ENCODE measurements at places on chromosomes 7 and 10.

GRCh38 chr10:124648131-124648475 lies 96.1 kb downstream of the FAM53B start:
- no peak for DNase-seq
- H3K4me1 ChIP-seq: peaks cover 27% of the 10 kb centered on the region
- no peak overlapping the region for H3K27ac ChIP-seq
- H3K36me3 ChIP-seq: no peaks in the 10 kb centered on the region

GRCh38 chr10:127525686-127526085 lies 23.4 kb upstream of the NPS start:
- no peaks in the 10 kb centered on the region for H3K4me1 ChIP-seq
- H3K27ac ChIP-seq: no peak overlapping the region
- H3K27me3 ChIP-seq: no peaks in the 10 kb centered on the region

DNA sequence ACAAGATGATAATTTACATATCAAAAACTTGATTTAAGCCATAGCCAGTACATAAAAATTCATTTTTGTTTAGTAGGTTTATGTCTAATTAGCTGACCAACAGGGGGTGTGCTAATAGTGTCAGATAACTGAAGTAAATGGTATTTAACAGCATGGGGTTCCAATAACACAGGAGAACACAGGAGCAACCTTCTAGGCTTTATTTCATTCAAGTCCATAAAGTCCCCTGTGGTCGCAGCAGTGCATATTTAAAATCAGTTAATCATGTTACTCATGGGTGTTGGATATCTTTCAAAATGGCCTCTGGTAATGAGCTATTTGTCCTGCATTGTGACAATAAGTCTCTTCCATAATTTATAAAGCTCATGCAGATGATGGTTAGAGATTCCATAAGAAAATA lies 238.6 kb downstream of the CNTNAP2 start:
- no peaks in the 10 kb centered on the region for H3K4me1 ChIP-seq
- H3K36me3 ChIP-seq: no peaks in the 10 kb centered on the region
- H3K27me3 ChIP-seq: no peaks in the 10 kb centered on the region
- H3K27ac ChIP-seq: no peak overlapping the region
- DNase-seq: no peak

DNA sequence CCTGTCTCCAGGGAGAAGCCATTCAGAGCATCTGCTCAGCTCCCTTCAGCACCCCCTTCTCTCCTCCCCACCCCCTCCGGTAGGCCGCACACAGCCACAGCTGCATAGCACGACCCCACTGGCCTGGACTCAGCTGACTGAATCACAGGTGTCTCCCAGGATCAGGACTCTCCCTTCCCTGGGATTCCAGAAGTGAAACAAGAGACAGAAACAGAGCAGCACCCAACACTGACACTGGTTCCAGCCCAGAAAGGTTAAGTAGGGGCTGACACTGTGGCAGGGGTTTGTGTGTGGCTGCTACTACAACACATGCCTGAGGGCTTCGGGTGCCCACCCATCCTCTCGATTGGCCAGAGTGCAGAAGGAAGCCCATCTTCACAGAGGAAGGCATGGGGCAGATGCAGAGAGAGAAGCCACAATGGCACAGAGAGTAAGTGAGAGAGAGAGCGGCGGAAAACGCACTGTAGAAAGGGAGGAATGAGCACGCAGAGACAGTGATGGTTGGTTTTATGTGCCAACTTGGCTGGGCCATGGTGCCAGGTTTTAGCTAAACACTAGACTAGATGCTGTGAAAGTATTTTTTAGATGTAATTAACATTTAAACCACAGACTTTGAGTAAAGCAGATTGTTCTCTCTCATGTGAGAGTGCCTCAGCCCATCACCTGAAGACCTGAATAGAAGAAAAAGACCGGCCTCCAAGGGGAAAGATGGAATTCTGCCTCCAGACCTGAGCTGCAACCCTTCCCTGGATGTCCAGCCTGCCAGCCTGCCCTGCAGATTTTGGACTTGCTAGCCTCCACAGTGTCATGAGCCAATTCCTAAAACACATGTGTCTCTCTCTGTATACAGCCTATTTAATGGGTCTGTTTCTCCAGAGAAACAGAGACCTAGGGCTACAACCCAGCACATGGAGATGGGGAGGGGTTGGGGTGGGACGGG lies 107.5 kb downstream of the GRB10 start:
- H3K27me3 ChIP-seq: no peaks in the 10 kb centered on the region
- no peak for DNase-seq
- no peaks in the 10 kb centered on the region for H3K4me1 ChIP-seq

GRCh38 chr7:91596287-91596686 lies 284.2 kb downstream of the MTERF1 start:
- no peak for DNase-seq
- no peaks in the 10 kb centered on the region for H3K4me1 ChIP-seq
- no peak overlapping the region for H3K4me3 ChIP-seq
- no peak overlapping the region for H3K27ac ChIP-seq
- no peaks in the 10 kb centered on the region for H3K27me3 ChIP-seq
- no peaks in the 10 kb centered on the region for H3K36me3 ChIP-seq

GRCh38 chr10:58660575-58661255 lies 148.0 kb downstream of the BICC1 start:
- H3K27ac ChIP-seq: no peak overlapping the region
- no peak overlapping the region for H3K4me3 ChIP-seq
- H3K36me3 ChIP-seq: 0 out of 2 replicates have a peak, but pooled peaks cover 1% of the 10 kb centered on the region
- H3K27me3 ChIP-seq: no peaks in the 10 kb centered on the region

- peaks cover 10% of the 10 kb centered on the region for H3K4me1 ChIP-seq
- H3K4me3 ChIP-seq: no peak overlapping the region
- H3K27me3 ChIP-seq: no peaks in the 10 kb centered on the region
- no peaks in the 10 kb centered on the region for H3K36me3 ChIP-seq
- no peak overlapping the region for H3K27ac ChIP-seq
- DNase-seq: peak; percentile 30
These were observed 22.2 kb upstream of the BAIAP2L1 start for GRCh38 chr7:98423043-98423442.

- no peak for DNase-seq
- H3K27ac ChIP-seq: no peak overlapping the region
- no peaks in the 10 kb centered on the region for H3K27me3 ChIP-seq
- H3K36me3 ChIP-seq: no peaks in the 10 kb centered on the region
These were observed 2.8 kb downstream of the JAZF1 start for GRCh38 chr7:28177836-28178235.

GRCh38 chr7:5408777-5409176 lies 14.9 kb downstream of the TNRC18 start:
- H3K4me1 ChIP-seq: peaks cover 5% of the 10 kb centered on the region
- H3K36me3 ChIP-seq: peaks cover 26% of the 10 kb centered on the region
- DNase-seq: peak; percentile 77
- no peak overlapping the region for H3K27ac ChIP-seq
- no peaks in the 10 kb centered on the region for H3K27me3 ChIP-seq
- no peak overlapping the region for H3K4me3 ChIP-seq

- H3K4me1 ChIP-seq: peaks cover 23% of the 10 kb centered on the region
- H3K27ac ChIP-seq: no peak overlapping the region
- H3K27me3 ChIP-seq: no peaks in the 10 kb centered on the region
- no peak for DNase-seq
- no peak overlapping the region for H3K4me3 ChIP-seq
- no peaks in the 10 kb centered on the region for H3K36me3 ChIP-seq
These were observed 12.9 kb downstream of the HTRA1 start for GRCh38 chr10:122474131-122474818.

- peak; percentile 89 for DNase-seq
- no peaks in the 10 kb centered on the region for H3K27me3 ChIP-seq
- H3K4me1 ChIP-seq: peaks cover 4% of the 10 kb centered on the region
- no peak overlapping the region for H3K4me3 ChIP-seq
- no peaks in the 10 kb centered on the region for H3K36me3 ChIP-seq
- no peak overlapping the region for H3K27ac ChIP-seq
These were observed 161.8 kb downstream of the ETV1 start for GRCh38 chr7:13827716-13828115.

GRCh38 chr7:130379921-130380860 lies at the start of gene CPA1:
CPA1 (plus strand) TSS chr7:130380494; CDS start chr7:130380521, 27 bp downstream.
- no peak within 1 kb of the TSS for H3K27ac ChIP-seq
- no peaks in the 10 kb centered on the region for H3K36me3 ChIP-seq
- no peaks in the 10 kb centered on the region for H3K27me3 ChIP-seq
- no peak for DNase-seq
- H3K4me1 ChIP-seq: peaks cover 11% of the 10 kb centered on the region

- H3K27ac ChIP-seq: no peak overlapping the region
- 0 out of 2 replicates have a peak, but pooled peaks cover 1% of the 10 kb centered on the region for H3K36me3 ChIP-seq
- DNase-seq: no peak
- H3K27me3 ChIP-seq: no peaks in the 10 kb centered on the region
- H3K4me1 ChIP-seq: peaks cover 3% of the 10 kb centered on the region
- H3K4me3 ChIP-seq: no peak overlapping the region
These were observed 8.8 kb upstream of the FGL2 start for GRCh38 chr7:77208416-77208815.

- no peaks in the 10 kb centered on the region for H3K4me1 ChIP-seq
- no peak overlapping the region for H3K4me3 ChIP-seq
- no peak for DNase-seq
- no peaks in the 10 kb centered on the region for H3K27me3 ChIP-seq
- no peak overlapping the region for H3K27ac ChIP-seq
- H3K36me3 ChIP-seq: no peaks in the 10 kb centered on the region
These were observed 35.0 kb downstream of the NSUN6 start for GRCh38 chr10:18616337-18616736.

- no peaks in the 10 kb centered on the region for H3K27me3 ChIP-seq
- DNase-seq: peak; percentile 53
- H3K27ac ChIP-seq: no peak overlapping the region
- H3K4me1 ChIP-seq: no peaks in the 10 kb centered on the region
- H3K4me3 ChIP-seq: no peak overlapping the region
These were observed 13.0 kb downstream of the OR9A2 start for GRCh38 chr7:143013893-143014292.

DNA sequence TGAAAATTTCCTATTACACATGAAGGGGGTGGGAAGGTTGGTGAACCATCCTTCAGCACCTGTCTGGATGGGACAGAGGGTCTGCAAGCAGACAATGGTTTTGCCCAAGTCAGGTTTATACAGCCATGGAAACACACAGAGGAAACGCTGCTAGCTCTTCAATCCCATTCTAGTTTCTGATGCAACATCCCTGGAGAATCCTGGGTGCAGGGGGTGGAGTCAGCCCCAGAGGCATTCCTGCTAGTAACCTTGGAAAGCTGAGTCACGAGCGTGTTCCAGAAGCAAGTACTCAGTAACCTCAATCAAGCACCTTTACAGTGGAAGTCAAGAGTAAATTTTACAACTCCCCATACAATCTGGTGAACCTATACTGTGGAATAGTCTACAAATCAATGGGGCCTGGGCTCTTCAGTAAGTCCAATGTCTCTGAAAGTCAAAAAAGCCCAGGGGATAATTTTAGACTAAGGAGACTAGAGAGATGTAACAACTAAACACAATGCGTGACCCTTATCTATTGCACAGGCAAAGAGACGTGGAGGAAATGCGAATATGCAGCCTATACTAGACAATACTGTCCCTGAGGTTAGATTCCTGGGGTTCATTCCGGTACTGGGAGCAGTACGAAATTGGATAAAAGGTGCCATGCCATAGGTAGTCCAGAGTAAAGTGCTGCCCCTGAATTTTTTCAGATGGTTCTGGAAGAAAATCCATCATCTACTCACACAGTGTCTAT lies 95.4 kb downstream of the ZRANB1 start:
- H3K36me3 ChIP-seq: peaks cover 13% of the 10 kb centered on the region
- H3K27me3 ChIP-seq: no peaks in the 10 kb centered on the region
- DNase-seq: peak; percentile 80
- H3K4me3 ChIP-seq: no peak overlapping the region
- peak overlapping the region; percentile 21 for H3K27ac ChIP-seq

DNA sequence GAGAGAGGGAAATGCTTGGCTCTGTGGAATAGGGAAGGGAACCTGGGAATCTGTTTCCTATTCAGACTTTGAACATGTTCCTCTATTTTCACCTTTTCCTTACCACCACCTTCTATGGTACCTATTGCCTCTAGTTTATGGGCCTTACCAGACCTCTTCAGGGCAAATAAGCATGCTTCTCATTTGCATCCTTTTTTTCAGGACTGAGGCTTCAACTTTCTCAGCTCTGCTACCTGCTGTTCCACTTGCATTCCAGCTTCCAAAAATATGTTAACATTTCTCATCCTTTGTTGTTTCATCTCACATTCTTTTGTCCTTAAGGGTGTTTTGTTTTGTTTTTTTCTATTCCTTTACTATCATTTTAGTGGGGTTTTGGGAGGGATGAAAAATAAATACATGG lies 77.9 kb upstream of the MXI1 start:
- H3K27me3 ChIP-seq: no peaks in the 10 kb centered on the region
- no peaks in the 10 kb centered on the region for H3K4me1 ChIP-seq
- H3K36me3 ChIP-seq: peaks cover 16% of the 10 kb centered on the region
- DNase-seq: no peak
- no peak overlapping the region for H3K27ac ChIP-seq

- no peak overlapping the region for H3K27ac ChIP-seq
- no peaks in the 10 kb centered on the region for H3K36me3 ChIP-seq
- no peaks in the 10 kb centered on the region for H3K4me1 ChIP-seq
- no peak for DNase-seq
- no peaks in the 10 kb centered on the region for H3K27me3 ChIP-seq
These were observed 19.7 kb downstream of the CALML5 start for GRCh38 chr10:5479481-5480161.

DNA sequence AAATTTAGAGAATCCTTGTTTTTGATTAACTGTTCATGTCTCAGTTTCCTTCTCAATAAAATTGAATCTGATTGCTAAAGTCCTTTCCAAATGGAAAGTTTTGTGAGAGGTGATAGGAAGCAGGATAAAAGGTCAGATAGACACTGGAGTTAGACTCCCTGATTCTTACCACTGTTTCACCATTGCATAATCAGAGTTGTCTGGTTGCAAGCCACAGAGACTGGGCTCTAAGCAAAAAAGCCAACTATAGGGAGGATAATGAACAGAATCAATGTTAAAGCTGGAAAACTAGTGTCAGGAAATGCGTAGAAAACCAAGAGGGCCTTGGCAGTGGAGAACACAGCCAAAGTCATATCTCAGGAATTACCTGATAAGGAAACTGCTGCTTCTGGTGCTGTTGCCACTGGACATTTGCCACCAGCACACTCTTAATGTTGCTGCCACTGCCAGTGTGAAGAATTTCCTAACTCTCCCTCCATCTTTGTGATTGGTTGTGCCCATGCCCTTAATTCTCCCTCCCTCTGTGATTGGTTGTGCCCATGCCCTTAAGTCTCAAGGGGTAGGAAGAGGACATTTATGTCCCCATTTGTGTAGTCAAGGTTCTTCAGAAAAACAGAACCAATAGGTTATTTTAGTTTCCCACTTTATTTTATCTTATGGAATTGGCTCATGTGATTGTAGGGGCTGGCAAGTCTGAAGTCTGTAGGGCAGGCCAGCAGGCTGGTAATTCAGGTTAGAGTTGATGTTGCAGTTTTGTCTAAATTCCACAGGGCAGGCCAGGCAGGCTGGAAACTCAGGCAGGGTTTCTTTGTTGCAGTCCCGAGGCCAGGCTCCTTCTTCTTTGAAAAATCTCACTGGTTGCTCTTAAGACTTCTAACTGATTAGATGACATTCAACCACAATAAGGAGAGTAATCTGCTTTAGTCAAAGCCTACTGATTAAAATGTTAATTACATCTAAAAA lies 639.0 kb downstream of the REEP3 start:
- H3K27me3 ChIP-seq: no peaks in the 10 kb centered on the region
- H3K4me1 ChIP-seq: no peaks in the 10 kb centered on the region
- H3K27ac ChIP-seq: no peak overlapping the region
- H3K36me3 ChIP-seq: no peaks in the 10 kb centered on the region
- no peak for DNase-seq

GRCh38 chr10:61284222-61284890 lies 168.8 kb downstream of the TMEM26 start:
- H3K4me3 ChIP-seq: no peak overlapping the region
- peak; percentile 77 for DNase-seq
- H3K4me1 ChIP-seq: no peaks in the 10 kb centered on the region
- no peaks in the 10 kb centered on the region for H3K27me3 ChIP-seq
- no peak overlapping the region for H3K27ac ChIP-seq

- no peaks in the 10 kb centered on the region for H3K27me3 ChIP-seq
- no peaks in the 10 kb centered on the region for H3K4me1 ChIP-seq
- H3K4me3 ChIP-seq: no peak overlapping the region
- DNase-seq: peak; percentile 50
- no peaks in the 10 kb centered on the region for H3K36me3 ChIP-seq
These were observed 67.6 kb upstream of the DDC start for GRCh38 chr7:50632561-50633413.

Data from IMR-90 (cell line).